Epithelial cell of esophagus (primary cell): ENCODE measurements at places on chromosomes 6 and 20.

GRCh38 chr6:146666909-146667308 lies 68.1 kb downstream of the ADGB start:
- no peak for DNase-seq

DNA sequence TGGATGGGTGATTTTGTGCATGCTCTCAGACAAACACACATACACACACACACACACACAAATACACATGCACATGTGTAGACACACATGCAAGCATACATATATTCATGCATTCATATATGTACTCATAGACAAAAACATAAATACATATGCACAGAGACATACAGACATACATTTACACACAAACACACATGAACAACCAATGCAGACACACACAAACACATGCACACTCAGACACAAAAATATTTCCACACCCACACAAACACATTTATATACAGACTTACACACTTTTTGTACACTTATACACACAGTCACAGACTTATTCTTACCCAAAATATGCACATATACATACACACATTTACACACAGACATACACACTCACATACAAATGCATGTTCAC lies 94.9 kb upstream of the NKX2-2 start:
- no peak for DNase-seq

DNA sequence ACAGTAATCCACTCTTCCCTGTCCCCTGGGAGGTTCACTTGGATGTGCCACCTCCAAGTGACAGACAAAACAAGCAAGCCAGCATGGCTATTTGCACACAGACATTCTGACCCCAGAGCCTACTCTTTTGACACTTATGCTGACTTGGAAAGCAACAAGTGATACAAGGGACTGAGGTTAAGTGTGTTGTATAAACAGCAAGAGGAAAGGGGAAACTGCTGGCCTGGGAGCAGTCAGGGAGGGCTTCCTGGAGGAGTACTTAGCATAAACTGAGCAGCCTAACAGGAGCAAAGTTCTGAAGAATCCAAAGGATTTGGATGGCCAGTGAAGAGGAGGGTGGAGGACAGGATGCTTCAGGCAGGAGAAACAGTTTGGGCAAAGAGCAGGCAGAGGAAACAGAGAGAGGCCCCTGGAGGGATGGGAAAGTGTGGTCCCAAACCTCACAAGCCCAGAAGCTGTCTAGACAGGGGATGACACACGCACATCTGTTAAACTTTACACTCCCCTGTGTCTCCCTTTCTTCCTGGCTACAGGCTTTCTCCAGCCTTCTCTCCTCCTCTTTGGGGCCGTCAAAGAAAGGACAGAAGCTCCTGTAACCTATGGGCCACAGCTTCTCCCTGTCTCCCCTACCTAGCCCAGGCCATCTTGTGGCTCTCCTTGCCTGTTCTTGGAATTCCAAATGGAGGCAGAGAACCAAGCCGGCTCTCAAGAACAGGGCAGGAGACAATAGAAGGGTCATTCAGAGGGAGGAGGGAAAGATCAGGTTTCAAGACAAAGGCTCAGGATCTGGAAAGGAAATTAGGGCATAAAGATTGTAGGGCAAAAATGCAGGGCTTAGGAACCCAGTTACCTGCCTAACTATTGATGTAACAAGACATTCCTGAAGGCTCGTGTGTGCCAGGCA lies 19.3 kb downstream of the SULF2 start:
- DNase-seq, result no peak

DNA sequence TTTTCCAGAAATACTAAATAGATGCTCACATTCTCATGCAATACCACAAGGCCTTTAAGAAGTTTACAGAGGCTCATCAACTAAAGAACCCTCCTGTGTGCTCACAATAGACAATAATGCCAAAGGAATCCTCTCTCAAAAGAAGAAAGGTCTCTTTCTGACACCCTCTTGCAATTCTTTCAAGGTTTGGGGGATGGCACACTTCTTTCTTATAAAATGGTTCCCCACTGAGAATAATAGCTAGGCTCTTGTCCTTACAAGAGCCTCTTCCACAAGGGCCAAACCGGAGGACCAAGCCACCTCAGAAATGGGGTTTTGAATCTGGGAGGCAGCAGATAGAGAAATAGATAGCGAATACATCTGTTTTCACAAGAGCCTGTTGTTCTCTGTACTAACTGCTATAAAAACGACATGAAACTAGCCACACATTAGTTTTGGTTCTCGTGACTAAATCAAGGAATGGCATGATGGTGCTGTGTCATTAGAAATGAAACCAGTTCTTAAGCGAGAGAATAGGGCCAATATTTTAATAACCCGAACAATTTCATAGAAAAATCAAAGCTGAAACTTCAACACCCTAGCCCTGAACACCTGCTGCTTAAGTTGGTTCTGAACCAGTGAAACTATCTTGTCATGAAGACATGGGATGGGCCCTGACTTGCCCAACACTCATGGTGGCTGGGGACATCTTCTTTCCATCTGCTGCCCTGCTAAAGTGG lies 81.1 kb downstream of the PRDM1 start:
- DNase-seq, result no peak

GRCh38 chr20:1871807-1872458 lies 23.3 kb upstream of the SIRPA start:
- DNase-seq, result peak; percentile 63

DNA sequence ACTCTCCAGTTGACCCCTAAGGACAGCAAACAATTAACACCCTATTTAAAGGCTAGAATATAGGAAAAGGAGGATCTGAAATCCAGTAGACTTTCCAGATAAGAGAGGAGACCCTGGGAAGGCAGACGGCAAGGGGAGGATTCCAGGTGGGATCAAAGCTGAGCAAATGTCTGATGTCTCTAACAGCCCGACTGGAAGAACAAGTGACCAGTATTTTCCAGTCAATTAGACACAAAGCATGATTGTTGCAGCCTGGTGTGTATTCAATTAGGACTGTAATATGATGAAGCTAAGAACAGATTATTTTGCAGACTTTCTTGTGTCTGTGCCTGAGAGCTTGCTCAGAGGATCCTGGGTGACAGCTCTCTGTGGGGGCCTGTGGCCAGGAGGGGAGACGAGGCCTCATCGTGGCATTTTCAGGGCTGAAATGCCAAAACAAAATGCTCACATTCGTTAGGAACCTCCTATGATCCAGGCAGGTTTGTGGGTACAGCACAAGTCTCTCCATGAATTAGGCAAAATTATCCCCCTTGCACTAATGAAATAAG lies 471.8 kb upstream of the AGPAT4 start:
- no peak for DNase-seq

DNA sequence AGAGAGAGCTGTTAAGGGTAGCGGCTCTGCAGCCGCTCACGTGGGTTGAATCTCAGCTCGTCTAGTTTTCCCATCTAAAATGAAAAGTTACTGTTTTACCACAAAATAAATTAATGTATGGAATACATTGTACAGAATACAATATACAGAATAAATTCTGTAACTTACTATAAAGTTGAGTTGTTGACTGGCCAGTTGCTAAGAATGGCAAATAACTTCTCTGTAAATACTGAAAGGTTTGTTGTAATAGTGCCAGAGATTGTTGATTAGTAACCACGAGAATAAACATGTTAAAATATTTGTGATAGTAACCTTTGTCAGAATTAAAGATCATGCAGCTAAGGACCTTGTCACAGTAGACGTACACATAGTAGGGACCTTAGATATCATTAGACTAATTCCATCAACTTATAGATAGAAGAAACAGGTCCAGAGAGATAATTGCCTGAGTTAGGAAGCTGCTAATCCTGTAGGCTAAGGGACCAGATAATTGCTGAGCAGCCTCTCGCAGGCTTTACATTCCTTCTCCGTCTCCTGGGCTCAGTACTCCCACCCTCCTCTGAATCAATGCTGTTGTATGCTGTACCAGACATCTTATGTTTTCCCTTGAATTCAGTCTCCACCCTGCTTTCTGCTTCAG lies 544 bp upstream of the NRM start:
- DNase-seq, result no peak

DNA sequence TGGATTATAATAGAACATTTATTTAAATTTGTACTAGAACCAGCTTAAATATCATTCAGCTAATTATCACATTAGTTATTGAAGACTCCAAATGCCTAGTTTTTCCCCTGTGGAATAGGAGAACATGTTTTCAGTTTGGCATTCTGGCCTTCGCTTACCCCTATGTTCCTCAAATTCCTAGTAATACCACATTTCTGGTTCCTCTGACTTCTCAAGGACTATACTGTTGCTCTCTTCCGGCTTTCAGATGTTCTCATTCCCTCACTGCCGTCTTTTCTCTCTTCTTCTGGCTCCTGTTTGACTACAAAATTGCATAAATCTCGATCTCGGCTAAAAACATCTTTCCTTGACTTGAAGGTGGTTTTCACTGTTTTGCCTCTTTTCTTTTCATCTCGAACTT lies 71.8 kb upstream of the KHDRBS2 start:
- no peak for DNase-seq

DNA sequence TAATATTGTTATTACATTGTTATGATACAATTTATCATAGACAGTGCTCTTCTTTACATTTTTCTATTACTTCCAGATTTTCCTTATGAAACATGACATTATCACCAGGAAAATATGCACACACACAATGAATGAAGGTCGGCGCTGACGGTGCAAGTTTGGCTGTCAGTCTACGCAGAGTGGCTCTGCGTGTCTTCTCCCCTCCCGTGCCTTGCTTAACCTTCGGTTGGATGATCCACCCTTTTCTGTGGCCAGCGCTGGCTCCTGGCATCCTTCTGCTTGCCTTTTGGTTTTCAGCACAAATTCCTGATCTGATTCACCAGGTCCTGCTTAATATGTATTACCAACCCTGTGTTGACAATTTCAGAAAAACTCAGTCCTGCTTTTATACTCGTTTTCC lies 157.4 kb downstream of the TSHZ2 start:
- DNase-seq, result no peak
